Natural killer cell (primary cell): ENCODE measurements at places on chromosomes 7 and 10.

GRCh38 chr7:158082761-158083160, 504.9 kb downstream of the PTPRN2 start:
- no peak for DNase-seq

DNA sequence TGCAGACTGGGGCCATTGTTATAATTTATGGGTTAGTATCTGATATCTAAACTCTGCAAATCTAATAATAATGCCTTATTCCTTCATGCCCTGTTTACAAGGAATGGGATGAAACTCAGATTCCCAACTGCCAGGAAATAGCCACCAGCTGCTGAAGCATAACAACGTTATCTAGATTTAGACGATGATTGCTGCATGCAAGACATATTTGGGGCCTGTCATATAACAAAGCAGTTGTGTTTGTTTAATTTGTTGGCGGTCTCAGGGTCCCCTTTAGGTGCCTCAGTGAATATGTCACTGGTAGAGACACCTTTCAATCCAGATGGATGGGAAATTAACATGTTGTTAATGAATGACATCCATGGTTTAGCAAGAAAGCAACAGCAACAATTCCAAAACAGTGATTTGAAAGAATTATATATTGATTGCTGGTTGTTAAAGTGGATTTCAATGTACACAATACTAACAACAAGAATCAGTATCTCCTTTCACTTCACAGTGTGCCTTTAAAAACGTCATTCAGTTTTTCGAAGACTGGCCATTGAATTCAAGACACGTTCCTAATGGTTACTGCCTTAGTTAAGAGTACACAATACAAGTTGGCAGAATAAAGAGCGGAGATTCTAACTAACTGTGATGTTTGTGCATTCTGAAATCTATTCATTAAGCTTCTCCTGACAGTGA, 860.6 kb upstream of the CELF2 start:
- DNase-seq: no peak

DNA sequence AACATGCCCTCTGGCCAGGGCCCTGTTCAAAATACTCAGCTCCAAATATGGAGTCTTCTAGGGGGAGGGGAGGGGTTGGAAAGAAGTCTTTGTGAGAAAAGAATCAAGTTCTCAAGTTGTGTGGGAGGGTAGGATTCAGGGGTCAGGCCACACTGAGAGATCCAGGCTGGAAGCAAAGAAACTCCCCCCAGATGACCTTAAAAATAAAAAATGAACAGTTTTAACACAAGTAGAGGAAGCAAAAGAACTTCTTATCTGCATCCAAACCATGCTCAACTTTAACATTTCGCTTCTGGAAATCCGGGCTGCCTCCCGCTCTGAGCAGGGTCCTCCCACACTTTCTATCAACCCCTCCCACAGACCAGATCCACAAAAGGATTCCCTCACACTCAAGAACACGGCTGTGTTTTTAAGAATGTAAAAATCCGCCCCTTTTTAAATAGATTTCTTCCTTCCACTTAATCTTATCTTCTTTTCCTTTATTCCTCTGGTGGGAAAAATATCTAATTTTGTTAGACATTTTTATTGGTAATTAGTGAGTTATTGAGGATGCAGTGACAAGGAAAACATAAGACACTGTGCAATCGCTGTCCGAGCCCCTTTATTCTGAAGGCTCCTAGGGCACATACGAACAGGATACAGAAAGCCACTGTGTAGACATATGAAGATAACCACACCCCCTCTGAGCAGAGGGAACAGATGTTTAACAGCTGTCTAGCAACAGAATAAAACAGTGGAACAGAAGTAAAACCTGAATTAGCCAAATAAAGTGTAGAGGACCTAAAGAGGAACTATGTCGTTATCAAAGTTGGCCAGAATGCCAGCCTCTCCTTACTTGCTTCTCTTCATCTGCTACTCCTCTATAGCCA, 43.8 kb downstream of the CYTH3 start:
- DNase-seq: peak; percentile 14

DNA sequence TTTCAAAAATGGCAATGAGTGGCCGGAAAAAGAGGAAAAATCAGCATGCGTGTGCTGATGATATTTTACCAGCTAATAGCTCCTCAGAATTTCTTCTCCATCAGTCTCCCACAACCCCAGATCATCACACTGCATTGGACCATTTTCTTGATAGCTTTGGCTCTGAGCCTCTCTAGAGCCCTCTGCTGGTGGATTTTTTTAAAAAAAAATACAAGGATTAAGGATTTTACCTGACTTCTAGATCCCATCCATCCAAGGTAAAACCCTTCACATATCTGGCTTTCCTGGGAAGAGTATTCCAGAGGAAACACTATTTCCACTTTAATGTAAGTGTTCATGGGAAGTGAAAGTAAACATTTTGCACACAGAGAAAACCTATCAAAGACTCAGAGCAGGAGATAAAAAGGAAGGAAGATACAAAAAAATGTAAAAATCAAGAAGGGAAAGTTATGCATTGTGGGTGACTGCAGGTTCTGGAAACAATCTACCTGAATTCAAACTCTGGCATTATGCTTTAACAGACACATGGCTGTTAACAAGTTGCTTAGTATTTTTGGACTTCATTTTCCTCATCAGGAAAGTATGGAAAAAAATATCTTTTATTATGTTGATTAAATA, 380.9 kb downstream of the LRRTM3 start:
- no peak for DNase-seq

- DNase-seq: no peak
These were observed 364.4 kb upstream of the PRKCQ start for GRCh38 chr10:6944436-6944835.

DNA sequence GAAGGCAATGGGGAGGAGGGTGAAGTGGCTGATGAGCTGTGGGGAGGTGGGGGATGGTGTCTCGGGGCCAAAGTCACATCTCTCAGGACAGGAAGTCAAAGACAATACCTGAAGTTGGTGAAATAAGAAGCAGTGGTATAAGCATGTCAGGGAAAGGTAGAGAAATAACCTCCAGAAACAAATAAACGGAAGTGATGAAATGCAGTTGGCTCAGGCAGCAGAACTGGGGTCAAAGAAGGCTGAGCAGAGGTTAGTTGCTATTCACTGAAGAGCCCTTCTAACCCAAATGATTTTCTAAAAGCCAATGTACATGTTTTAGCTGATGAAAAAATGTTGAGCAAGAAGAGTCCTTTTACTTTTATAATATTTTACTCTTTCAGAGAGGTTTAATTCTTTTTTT, 78.6 kb upstream of the ADRB1 start:
- DNase-seq: no peak

GRCh38 chr10:119466076-119466475, 76.4 kb downstream of the RGS10 start:
- DNase-seq: no peak

DNA sequence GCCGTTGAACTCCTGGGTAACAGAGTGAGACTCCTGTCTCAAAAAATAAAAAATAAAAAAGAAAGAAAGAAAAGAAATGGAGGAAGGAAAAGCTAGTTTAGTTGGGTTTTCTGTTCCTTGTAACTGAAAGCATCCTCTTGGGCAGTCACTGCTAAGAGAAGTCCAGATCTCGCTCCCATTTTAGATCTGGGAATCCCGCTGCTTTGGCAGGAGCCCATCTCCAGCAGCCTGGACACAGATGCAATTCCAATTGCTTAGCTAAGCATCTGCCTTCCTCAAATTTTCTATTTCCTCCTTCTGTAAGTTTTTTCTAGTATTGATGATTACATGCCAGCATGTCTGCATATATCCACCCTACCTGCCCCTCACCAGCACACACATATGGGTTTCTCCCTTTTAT, 54.1 kb downstream of the DENND2A start:
- no peak for DNase-seq
